ENCODE measurements at places on chromosomes 13 and 19.

GRCh38 chr13:24899601-24900000 lies 135.6 kb downstream of the RNF17 start:
- DNase-seq = no peak

- no peak for DNase-seq
Observed at GRCh38 chr13:111345682-111346081, 25.2 kb downstream of the TEX29 start.

DNA sequence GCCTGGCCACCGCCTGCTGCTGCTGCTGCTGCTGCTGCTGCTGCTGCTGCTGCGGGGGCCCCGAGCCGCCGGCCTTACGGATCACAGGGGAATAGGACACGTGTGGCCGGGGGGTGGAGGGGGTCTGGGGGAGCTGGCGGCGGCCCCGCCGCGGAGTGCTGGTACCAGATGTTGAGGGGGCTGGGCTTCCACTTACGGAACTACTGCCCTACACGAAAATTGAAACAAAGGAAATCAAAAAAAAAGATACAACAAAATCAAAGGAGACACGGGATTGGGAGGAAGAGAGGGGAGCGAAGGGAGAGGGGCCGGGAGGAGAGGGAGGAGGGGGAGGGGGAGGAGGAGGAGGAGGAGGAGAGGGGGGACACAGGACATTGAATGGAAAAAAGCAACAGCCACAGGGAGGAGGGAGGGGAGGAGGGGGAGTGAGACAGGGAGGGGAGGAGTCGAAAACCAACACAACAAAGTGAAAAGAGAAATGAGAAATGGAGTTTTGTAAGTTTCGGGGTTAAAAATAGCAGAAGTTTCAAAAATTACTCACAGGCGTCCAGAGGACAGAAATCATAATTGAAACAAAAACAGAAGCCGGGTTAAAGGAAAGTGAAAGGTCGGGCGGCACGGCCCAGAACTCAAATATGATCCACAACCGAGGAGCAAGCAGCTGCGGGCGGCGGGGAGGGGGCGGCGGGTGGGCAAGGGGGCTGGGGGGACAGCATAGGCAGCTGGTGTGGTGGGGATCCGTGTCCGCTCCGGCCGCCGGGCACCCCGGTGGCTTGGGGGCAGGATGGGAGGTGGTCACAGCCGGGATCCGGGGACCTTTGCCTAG lies 57.8 kb downstream of the IER2 start:
- DNase-seq = peak; percentile 64

DNA sequence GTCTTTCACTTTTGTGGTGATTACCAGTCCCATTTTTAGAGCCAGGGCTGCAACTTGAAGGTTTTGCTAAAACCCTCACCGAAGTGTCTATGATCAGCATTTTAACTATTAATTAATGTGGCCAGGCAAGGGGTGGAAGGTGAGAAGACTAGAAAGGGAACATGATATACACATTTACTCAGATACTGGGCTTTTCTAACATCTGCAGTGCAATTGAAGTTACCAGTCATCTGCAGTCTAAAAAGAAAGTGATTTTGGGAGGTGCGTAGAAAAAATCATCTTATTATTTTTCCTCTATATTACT lies 481 bp downstream of the ALOX5AP start:
- no peak for DNase-seq

DNA sequence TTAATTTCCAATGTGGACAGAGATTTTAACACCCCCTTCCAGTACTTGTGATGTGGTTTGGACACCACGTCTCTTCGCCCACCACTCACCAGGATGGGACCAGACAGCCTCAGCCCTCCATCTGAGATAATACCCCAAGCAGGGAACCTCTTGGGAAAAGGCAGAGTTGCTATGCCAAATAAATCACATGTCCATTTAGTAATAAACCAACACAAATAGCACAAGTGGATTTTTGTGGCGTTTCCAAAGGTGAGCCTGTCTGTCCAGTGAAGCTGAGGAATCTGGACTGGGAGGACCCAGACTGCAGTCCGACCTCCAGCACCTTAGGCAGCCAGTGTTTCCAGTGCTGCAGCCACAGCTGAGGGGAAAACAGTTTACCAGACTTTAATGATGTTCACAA lies 34.1 kb upstream of the GAS6 start:
- no peak for DNase-seq

DNA sequence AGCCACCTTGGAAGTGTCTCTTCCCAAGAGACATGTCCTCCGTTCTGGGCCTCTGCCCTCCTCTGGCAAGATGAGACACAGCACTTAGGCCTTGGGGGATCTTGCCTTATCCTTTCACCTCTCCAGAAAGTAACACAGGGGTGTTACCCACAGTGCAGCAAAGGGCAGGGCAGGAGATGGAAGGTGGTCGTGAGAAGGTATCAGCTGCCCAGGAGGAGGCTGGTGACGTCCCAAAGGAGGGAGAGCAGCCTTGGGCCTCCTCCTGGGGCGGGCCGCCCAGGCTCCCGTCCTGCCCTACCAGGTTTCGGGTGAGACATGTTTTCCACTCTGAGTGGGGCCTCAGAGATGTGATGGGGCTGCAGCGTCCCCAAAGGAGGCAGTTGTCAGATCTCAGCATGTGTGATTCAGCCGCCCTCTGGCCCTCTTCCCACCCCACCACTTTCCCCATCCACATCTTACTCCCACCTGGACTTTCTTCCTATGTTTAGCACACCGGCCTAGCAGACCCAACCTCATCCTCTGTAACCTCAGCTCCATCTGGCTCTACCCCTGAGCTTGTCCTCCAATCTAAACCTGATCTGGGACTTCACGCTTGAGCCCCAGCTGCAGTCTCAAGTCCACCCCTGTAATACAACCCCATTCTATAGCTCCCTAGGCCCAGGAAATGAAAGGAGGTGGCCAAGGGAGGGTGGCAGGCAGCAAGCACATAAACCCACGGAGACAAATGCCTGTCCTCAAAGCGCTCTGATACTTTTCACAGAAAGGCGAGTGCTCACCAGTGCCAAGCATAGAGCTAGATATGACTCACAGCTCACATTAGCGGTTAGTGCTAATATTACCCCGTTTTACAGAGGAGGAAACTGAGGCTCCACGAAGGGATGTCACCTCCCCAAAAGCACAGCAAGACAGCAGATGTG lies 9.3 kb downstream of the POU2F2 start:
- peak; percentile 33 for DNase-seq

DNA sequence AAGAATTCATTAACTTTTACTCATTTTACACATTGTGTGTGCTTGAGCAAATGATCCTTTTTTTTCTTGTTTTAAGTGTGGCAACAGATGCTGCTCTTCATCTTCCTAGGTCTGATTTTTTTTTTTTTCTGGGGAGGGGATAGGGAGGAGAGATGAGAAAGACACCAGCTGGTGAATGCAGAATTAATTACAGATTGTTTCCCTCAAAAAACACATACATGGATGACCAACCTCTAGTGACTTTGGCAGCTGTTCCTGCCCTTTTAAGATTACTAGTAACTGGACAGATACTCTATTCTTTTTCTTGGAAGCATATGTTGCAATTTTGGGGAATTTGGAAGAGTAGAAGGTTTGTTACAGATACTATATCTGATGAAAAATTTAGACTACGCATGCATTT lies 103.6 kb upstream of the MYO16 start:
- DNase-seq = no peak

DNA sequence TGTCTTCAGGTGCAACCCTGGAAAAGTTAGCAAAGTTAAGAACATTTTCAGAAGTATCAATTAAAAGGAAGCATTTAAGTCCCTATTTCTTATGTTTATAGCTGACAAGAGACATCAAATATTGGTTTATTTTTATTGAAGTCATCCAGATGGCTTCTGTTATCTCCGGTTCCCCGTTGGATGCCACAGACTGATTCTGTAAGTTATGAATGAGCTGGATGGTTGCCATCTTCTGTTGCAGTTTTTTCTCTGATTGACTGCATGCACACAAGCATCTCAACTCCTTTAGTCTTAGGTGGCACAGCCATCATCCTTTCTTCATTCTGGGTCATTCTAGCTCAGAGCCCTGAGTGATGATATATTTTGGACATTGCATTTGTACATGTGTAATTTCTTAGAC lies 10.6 kb upstream of the OXGR1 start:
- DNase-seq = no peak

DNA sequence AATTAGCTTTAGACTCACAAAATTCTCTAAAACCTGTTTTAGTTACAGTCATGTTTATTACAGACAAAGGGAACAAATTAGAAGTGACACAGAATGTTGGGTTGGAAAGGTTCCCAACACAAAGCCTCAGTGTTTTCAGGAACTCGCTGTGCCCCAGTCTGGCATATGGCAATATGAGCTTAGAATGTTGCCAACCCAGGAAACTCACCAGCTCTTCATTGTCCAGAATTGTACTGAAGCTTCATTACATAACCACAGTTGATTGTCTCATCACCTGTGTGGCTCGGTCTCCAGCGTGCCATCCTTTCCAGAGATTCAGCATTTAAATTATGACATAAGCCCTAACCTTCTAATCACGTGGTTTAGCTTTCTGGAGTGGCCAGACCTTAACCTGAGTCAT lies 19.1 kb downstream of the ZNF264 start:
- DNase-seq = no peak

DNA sequence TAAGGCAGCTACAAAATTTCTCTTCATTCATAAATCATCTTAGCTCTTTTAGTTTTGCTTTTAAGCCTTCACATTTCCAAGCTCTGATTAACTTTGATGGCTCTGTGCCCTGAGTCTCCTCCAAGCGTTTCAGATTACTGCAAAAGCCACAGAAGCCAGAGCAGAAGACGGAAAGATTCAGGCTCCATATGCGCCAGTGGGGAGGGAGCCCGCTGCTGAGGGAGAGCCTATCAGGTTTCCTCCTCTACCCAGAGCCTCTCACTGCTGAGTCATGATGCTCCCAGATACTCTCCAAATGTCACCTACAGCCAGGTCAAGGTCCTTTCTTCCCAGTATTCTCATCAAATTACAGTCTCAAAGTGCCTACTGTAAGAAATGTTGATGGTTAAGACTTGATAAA lies 193.6 kb downstream of the RAP2A start:
- DNase-seq = no peak

DNA sequence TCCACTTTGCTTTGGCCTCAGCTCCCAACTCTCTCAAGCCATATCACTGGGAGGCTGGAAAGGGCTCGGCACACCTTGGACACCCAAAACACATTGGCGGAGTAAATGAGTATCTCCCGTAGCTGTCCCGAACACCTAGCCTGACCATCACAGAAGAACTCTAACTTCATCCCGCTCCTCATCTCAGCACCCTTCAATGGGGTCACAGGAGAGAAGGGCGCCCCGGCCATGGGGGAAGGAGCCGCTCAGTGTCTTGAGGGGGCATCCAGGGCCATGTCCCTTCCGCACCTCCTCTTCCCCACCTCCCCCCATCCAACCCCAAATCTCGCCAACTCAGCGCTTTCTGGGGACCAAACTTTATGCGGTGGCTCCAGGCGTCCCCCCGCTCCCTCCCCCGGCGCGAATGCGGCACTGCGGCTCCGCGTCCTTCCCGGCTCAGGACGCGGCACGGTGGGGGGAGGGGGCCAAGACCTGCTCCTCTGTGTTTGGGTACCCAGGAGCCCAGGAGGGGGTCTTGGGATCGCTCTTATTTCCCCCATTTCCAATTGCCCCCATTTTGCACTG lies 3.0 kb downstream of the KCNC3 start:
- DNase-seq = no peak

GRCh38 chr19:31890230-31890629 lies 455.2 kb upstream of the ZNF507 start:
- DNase-seq = no peak

DNA sequence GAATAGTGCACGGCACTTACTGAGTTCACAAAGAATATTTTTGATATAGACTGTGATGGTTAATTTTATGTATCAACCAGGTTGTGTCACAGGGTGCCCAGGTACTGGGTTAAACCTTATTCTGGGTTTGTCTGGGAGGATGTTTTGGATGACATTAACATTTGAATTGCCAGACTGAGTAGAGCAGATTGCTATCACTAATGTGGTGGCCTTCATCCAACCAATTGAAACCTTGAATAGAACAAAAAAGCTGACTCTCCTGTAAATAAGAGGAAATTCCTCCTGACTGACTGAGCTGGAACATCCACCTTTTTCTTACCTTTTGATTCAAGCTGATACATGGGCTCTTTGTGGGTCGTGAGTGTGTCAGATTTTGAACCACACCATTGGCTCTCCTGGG lies 1424.4 kb upstream of the MIR17HG start:
- DNase-seq = no peak

- DNase-seq = no peak
Observed at GRCh38 chr13:110993788-110994187, 78.9 kb upstream of the ANKRD10 start.

- DNase-seq = no peak
Observed at GRCh38 chr13:40819797-40820315, 30.4 kb downstream of the SLC25A15 start.

DNA sequence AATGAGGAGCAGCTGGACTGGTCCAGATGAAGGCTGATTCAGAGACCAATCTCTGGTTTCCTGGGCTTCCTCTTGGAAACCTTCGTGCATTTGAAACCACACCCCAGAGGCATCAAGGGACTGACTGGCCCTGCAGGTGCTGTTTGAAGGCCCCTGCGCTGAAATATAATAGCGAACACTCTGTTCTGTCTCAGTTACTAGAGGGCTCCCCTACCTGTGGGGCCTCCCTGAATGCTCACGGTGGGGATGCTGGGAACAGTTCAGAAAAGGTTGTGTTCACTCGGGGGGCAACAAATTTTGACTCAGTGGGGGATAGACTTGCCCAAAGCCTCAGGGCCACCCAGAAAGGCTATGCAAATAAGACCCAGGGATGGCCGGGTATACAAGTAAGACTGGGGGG lies 6.4 kb downstream of the CCDC8 start:
- no peak for DNase-seq

DNA sequence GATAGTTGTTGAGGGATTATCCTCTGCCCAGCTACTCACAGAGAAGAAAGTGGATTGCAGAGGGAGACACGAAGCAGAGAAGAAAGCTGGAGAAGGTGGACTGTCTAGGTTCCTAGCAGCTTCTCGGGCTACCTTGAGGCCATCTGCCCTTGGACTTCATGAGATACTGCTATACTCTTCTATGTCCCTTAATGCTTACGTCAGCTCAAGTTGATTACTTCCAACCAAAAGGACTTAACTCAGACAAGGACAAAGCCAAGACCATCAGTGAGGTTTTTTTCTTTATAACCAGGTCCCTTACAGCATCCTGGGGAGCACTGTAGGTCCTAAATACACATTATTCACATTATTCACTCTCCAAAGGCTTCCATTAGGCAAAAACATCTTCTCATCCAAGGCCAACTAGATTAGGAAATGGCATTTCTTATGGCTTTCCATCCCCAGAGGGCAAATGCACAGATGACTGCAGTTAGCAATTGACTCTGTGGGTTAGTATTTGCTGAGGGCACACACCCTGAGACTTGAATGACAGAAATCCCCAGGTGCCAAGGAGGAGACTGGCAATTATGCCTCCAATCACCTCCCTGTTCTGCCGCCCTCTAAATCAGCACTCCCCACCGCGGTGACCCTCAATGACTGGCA lies 4.1 kb upstream of the UBE2L5 start:
- no peak for DNase-seq

All from CD4-positive, alpha-beta T cell treated with Interleukin-4 for 1 hour (primary cell).